ENCODE measurements at places on chromosomes 7 and 10.

- no peak for DNase-seq
These were observed 115.6 kb downstream of the CDK6 start for GRCh38 chr7:92720604-92721350.

- DNase-seq: no peak
These were observed 11.3 kb upstream of the STMP1 start for GRCh38 chr7:135650831-135651573.

DNA sequence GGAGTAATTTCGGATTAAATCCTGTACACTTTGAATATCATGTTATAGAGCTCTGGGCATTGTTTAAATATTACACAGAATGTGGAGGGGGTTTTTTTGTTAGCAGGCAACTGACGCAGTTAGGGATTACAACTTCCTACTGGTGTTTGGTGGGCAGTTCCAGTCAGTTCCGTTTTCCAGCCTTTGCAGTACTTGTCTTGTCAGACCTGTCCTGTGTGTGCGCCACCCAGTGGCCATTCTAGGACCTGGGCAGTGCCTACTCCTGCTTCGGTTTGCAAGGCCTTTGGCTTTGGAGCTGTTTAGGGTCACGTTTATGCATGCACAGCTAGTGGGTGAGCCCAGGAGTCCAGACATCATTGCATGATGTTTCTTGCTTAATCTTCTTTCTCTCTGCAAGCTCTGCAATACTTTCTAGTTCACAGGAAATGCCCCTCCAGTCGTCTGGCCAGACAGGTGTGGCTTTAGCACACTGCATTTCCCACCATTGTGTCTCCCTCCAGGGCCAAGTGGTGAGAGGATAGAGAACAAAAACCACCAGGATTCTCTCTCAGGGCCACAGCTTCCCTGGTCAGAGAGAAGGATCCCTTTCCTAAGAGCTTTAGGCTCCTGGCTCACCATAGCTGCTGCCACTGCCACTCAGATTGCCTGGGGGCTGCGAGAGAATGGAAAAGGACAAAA is 96.5 kb upstream of the TARP start:
- peak; percentile 89 for DNase-seq

GRCh38 chr10:24455447-24455846 is 246.5 kb downstream of the KIAA1217 start:
- DNase-seq: no peak

DNA sequence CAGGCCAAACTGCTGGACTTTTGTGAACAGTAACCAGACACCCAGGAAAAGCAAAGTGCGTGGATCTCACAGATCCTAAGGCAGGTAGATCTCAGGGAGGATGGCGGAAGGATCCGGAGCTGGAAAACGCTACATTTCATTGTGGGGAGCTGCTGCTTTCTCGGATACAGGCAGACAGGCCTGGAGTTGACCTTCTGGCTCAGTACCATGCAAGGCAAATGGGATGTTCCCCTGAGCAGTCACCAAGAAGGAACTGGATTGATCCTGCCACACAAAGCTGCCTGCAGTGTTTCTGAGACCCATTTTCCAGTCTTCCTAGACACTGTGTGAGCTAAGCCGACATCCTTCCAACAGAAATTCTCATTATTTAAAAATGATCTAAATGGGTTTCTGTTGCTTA is 65.5 kb downstream of the ZRANB1 start:
- no peak for DNase-seq

GRCh38 chr10:95355301-95355700 is 64.5 kb upstream of the PDLIM1 start:
- no peak for DNase-seq

GRCh38 chr10:125779403-125780327 is 4.0 kb upstream of the MMP21 start:
- no peak for DNase-seq

- no peak for DNase-seq
These were observed 186.2 kb downstream of the MACC1 start for GRCh38 chr7:20030915-20031362.

DNA sequence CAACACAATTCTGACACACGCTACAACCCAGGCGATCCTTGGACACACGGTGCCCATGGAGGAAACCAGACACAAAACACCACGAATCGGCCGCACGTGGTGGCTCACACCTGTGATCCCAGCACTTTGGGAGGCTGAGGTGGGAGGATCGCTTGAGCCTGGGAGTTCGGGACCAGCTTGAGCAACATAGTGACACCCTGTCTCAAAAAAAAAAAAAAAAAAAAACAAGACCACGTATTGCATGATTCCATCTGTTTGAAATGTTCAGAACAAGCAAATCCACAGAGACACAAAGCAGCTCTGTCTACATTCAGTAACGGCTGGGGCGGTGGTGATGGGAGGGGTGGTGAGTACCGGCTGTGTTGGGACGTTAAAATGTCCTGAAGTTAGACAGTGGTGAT is 25.2 kb downstream of the ADAP1 start:
- peak; percentile 23 for DNase-seq

DNA sequence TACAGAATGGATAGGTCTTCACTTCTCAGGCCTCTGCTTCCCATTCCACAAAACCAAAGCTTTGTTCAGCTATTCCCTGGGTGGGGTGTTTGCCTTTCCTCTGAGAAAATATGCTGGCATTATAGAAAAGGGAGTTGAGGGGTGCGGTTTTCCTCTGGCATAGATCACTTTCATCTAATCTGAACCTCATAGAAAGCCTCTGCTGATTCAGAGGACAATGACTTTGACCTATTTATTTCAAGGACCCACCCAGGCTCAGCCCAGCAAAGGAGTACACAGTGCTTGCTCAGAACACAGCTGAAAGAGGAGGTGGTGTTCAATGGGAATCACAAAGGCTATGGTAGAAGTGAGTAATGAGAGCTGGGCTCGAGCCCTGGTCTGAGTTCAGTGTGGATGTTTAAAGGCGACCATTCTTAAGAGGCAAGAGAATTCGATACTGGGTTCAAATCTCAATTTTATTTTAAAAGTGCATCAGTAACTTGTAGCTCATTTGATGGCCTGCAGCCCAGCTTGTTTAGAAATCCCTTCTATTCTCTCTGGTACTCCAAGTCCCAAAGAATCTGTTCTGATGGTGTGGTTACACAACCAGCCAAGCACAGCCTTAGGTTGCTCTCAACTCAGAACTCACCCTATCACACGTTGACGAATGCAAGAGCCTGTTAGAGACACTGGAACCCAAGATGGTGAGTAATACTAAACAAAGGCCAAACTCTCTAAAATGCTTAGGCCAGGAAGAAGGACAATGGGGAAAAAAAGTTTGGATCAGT is 1012.8 kb downstream of the LRMDA start:
- DNase-seq: no peak

GRCh38 chr7:41877118-41877517 is 174.2 kb upstream of the INHBA start:
- no peak for DNase-seq

- DNase-seq: peak; percentile 34
These were observed 26.6 kb downstream of the TBXAS1 start for GRCh38 chr7:139855498-139856270.

- no peak for DNase-seq
These were observed 544.2 kb downstream of the KIF20B start for GRCh38 chr10:90245623-90246022.

DNA sequence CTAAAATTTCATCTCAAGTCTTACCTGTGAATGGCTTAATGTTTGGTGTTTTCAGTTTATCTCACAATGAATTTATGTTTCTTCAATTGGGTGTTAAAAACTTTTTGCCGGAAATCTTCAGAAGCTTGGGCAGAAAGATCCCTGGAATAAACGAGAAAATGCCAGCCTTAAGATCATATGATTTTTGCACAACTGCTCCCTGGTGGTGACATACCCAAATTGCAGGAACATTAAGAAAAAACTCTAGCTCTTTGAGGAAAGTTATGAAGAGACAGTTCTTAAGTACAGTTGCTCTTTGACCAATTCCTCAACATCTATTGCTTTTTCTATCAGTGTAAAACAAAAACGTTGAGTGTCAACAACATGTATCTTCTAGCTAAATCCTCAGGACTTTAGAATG is 48.2 kb upstream of the CREB5 start:
- no peak for DNase-seq

DNA sequence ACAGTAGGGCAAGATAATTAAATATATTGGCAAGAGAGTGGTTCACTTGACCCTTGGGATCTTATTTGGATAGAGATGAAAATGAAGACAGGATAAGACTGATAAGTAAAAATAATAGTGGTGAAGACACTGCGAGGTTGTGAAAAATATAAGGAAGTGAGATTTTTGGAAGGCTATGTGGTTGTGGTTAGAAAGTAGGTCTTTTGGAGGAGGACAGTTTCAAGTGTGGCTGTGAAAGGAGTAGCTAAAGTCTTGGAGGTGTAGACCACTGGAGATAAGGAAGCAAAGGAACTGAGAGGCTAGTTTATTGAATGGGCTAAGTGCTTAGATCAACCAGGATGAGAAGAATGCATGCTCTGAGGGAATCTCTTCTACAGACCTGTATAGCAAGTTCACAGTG is 11.2 kb downstream of the MIOS start:
- DNase-seq: no peak

- DNase-seq: no peak
These were observed 71.4 kb downstream of the FGFR2 start for GRCh38 chr10:121526801-121527221.

GRCh38 chr7:101817471-101818286 is at the start of gene CUX1:
TSS of gene CUX1 (plus strand) at chr7:101817626. CDS start at chr7:101817640, 14 bp downstream.
- DNase-seq: no peak

DNA sequence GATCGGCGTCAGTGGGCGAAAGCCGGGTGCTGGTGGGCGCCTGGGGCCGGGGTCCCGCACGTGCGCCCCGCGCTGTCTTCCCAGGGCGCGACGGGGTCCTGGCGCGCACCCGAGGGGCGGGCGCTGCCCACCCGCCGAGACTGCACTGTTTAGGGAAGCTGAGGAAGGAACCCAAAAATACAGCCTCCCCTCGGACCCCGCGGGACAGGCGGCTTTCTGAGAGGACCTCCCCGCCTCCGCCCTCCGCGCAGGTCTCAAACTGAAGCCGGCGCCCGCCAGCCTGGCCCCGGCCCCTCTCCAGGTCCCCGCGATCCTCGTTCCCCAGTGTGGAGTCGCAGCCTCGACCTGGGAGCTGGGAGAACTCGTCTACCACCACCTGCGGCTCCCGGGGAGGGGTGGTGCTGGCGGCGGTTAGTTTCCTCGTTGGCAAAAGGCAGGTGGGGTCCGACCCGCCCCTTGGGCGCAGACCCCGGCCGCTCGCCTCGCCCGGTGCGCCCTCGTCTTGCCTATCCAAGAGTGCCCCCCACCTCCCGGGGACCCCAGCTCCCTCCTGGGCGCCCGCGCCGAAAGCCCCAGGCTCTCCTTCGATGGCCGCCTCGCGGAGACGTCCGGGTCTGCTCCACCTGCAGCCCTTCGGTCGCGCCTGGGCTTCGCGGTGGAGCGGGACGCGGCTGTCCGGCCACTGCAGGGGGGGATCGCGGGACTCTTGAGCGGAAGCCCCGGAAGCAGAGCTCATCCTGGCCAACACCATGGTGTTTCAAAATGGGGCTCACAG is 1.1 kb downstream of the EGFR start:
- no peak for DNase-seq

DNA sequence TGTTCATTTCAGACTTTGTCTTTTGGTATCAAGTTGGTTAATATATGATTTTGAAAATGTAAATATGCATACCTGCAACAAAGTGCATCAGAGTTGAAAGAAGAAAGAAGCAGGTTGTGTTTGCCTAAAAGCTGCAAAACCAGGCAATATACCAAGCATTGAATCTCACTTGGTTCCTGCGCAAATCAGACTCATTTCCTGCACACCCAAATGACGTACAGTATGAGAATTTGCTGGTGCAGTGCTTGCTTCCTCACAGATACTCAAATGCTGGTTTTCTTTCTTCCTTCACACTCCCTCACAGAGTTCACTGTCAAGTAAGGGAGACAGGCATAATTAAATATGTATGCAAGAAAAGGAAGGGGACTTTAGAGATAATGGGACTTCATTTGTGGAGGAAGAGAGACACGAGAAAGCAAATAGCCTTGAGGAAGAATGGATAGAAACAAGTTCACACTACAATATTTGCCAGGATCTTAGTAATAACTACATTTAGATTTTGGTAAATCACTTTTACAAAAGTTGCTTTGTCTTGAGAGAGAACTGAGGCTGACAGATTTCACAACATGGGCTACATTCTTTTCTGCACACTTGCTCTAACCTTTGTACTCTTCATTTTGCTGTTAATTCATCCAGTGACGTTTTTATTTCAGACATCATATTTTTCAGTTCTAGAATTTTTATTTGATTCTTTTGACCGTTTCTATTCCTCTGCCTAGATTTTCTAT is 56.9 kb upstream of the AOAH start:
- no peak for DNase-seq

DNA sequence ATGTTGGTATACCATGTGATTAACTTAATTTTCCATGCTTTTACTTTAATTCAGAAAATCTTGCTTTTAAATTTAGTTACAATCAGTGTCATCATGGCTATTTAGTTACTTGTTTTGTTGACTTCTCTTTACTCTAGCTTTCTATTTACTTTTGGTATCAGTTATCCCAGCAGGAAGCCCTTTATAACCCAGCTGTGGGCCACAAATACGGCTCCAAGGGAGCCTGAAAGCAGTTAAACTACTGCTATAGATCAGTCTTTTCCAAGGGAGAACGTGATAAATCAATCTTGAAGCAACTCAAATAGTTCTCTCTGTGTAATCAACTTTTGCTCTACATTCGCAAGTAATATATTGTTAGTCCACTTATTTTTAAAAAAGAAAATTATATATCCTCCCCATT is 287.4 kb downstream of the CACNA2D1 start:
- DNase-seq: no peak

Measured in activated T-cell treated with anti-CD3 and anti-CD28 coated beads, Interleukin-2, amount 50 U/mL, for 48 hours (primary cell).